Stimulated activated CD4-positive, alpha-beta T cell treated with anti-CD3 and anti-CD28 coated beads, Interleukin-1b, Interleukin-23, amount 100 ng/mL, for 4 hours (primary cell): ENCODE measurements at places on chromosomes 2 and 18.

DNA sequence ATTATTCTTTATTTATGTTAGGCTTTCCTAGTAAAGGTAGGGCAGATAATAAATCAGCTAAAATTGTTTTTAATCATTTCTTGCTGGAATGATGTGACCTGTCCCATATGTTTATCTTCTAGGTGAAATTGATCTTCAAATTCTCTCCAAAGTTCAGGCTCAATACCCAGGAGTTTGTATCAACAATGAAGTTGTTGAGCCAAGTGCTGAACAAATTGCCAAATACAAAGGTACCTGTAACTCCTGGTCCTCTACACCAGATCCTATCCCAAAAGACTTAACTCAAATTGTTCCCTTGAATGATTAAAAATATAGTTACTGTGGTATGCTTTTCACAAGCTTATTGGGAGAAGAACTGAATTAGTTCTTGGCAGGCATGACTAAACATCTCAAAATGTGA is 36.5 kb downstream of the HNMT start:
- no peak for DNase-seq

DNA sequence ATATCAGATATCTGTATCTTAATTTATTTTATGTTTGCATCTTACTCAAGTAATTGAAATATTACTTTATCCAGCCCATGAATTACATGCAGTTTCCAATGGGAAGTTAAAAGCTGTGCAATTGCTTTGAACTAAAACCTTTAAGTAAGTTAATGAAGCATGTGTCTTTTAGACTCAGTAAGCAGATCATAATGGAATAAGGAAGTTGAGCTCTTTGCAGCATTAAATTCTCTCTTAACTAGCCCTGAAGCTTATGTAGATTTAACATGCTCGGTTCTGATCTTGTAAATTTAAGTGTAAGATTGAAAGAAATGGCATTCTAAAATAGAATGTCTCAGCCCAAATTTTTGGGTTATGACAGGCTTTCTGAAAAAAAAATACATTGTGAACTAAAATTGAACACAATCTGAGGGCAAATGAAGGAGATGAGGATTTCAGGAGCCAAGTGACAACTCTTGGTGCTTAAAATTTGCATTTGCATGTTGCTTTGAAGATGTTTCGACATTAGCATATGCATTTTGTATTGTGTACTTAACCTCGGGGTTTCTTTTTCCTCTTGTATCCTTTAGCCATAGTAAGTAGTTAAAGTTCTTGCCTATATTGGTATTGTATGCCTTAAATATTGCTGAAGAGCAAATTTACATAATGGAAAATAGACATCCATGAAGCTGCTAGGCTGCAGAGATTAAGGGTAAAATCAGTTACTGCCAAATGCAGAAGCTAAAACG is 297.8 kb upstream of the KCNJ3 start:
- no peak for DNase-seq

DNA sequence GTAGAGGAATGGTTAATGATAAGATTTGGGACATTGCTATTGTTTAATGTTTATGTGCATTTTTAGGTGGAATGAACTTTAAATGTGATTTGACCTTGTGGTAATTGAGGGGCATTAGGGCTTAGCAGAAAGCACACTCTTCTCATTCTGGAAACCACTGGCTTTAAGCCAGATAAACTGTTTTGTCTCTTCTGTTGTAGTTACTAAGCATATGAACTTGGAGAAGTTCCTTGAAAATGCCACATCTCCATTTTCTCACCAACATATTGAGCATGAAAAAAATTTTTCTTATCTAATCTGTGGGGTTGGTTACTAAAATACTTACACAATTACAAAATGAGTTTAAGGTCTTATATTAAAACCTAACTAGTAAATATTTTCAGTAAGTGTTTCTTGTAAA is 70.8 kb upstream of the FSHR start:
- DNase-seq = no peak

GRCh38 chr2:172087780-172088244 is 2.5 kb downstream of the DLX1 start:
- no peak for DNase-seq

GRCh38 chr2:19035238-19035637 is 323.2 kb downstream of the OSR1 start:
- no peak for DNase-seq

DNA sequence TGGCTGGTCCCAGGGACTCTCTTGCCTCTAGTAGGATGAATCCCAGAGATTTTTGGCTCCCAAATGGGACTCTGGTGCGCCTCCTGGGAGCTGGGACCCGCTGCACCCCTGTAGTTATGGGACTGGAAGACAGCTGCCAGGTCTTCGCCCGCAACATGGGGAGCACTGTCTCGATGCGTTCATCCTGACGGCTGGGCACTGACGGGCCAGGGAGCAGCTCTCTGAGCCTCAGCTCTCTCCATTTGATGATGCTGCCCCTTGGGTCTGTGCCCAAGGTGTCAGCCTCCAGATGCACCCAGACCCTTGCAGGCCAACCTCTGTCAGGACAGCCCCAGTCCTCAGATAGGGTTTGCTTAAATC is 9.3 kb upstream of the ARMC9 start:
- no peak for DNase-seq

- no peak for DNase-seq
Observed at GRCh38 chr2:14120376-14120775, 512.1 kb upstream of the LRATD1 start.

GRCh38 chr2:145918951-145919350 is 1399.0 kb upstream of the ZEB2 start:
- no peak for DNase-seq

DNA sequence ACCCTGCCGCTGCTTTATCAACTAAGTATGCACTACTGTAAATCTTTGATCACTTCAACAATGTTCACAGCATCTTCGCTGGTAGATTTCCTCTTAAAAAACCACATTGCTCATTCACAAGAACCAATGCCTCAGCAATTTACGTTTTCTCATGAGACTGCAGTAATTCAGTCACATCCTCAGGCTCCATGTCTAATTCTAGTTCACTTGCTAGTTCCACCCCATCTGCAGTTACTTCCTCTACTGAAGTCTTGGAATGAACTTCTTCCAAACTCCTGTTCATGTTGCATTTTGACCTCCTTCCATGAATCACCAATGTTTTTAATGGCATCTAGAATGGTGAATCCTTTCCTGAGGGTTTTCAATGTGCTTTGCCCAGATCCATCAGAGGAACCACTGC is 35.8 kb downstream of the PRELID3A start:
- DNase-seq = no peak

DNA sequence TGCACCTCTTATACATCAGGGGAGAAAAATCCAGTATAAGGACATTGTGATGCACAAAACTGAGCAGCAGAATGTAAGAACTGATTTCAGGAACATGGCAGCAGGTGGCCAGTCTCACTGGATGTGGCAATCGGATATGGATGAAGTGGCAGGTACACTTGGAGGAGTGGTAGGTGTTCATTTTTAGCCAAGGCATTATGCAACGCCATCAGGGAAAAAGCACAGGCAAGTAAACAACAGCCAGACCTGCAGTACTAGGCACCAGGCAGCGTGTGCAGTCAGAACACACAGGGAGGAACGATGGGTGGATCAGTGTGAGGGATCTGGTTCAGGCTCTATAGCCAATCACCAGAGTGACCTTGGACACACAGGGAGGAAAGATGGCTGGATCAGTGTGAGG is 77.4 kb upstream of the GCFC2 start:
- no peak for DNase-seq

- no peak for DNase-seq
Observed at GRCh38 chr18:23825496-23825895, 136.2 kb downstream of the LAMA3 start.

- DNase-seq = no peak
Observed at GRCh38 chr2:148992448-148992847, 46.1 kb upstream of the LYPD6B start.

DNA sequence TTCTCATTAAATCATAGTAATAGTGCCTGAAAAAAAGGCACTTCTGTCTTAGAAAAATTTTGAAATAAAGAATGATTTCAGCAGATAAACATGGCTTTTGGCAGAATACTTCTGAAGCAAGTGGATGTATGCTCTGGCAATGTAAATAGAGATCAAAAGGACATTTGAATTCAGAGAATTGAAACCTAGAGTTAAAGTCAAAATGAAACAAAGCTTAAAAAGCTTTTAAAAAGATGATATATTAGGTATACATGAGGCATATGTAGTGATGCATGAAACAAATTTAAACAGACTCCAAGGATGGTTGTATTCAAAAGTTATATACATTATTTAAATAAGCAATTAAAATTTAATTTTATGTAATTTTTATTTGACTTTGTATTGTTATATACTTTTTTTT is 1344.5 kb upstream of the TMEFF2 start:
- no peak for DNase-seq

DNA sequence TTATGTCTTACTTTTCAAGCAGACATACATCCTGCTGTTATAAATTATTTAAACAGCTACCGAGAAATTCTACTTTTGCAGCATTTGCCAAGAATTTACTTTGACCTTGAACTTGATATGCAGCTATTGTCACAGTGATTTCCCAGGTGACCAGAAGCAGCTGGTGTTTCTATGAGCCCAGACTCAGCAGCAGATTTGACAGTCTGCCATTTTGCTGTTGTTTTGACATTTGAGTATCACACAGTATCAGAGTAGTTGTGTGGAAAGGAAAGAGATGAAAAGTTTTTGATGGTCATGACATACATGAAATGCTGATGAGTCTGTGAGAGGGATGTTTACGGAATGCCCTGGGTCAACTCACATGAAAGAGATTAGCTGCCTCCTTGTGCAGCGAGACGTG is 6.6 kb upstream of the CCDC195 start:
- DNase-seq = no peak

- no peak for DNase-seq
Observed at GRCh38 chr2:177165061-177165583, 47.5 kb upstream of the HNRNPA3 start.

DNA sequence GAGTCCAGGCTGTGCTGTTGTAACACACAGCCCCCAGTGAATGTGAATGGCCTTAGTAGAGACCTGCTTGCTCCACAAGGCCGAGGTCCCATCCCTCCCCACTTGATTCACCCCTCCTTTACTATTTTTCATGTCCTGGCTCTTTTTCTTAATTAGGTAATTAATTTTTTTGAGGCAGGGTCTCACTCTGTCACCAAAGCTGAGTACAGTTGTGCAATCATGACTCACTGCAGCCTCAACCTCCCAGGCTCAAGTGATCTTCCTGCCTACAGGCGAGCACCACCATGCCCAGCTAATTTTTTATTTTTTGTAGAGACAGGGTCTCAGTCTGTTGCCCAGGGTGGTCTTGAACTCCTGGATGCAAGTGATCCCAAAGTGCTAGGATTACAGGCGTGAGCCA is 19.3 kb downstream of the FBLN7 start:
- no peak for DNase-seq

DNA sequence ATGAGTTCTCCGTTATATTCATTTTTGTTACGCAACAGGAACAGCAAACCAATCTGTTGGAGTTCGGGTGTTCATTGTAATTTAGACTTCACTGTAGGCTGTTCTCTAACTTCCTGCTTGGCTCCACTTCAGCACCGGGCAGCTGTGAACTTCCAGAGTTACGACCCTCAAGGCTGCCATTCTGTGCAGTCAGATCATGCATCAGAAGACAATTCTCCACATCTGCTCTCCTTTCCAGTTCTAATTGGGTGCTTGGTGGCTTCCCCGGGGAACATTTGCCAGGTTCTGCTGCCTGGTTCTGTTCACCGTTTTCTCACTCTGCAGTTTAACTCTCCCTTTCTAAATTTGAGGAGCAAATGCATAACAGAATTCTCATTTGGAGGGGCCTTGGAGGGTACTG is 237.7 kb downstream of the NYAP2 start:
- DNase-seq = no peak

- no peak for DNase-seq
Observed at GRCh38 chr2:166411473-166412230, 35.9 kb upstream of the SCN9A start.

DNA sequence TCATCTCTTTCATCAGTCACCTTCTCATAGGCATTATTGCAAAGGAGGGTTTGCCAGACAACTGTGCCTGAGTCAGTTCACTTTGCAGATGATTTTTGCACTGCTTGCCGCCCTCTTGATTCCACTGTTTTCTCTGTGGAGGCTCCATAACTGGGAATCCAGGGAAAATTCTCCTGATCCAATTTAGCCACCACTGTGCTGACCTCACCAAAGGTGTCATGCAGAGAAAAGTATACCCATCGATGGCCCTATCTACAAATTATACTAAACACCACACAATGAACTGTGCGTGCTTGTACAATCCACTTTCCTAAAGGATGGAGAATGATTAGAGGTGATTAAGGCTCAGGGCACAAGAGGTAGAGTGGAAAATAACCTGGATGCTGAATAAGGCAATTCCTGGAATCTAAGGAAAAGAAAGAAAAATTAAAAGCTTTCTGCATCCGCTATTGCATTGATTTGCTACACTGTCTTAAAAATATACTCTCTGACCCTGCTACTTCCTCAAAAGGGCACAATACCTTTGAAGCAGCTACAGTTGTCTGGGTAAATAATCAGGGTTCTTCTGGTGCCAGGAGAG is 409.4 kb downstream of the RIT2 start:
- DNase-seq = no peak
